ENCODE measurements at places on chromosomes 3 and 15. TPM values are rescaled to one million over a fixed set of nuclear protein-coding genes. Genes with fewer than 3 reads are reported as not detected.

The GPR171 gene
- 2.7 TPM for polyA plus RNA-seq

DNA sequence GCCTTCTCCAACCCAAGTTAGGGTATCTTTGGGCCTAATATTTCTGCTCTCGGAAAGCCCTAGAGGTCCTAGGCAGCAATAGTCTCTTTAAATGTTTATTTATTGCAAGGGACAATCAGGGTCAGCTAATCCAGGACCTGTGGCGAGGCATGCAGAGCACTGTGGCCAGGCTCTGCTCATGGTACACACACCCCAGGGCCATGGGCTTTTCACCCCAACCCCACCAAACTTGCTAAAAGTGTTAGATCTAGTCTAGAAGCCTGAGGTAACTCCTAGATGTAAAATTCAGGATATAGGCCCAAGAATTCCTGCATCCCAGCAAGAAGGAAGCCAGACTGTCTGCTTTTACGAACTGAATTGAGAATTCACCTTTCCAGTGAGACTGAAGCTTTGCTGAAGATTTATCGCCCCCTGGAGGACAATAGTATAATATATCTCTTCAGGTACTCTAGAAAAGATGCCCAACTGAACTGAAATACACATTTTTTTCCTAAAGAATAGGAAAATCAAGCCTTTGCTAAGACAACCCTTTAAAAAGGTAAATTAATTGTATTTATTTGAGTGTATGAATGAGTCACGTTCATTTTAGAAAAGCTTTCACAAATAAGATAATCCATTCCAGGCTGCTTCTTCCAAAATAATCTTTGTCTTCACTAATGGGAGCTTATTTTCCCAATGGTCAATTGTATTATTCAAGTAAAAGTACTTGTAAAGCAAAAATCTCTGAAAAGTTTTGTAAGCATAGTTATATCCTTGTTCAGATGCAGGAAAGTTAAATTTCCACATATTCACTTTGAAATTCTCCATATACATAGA, 89.8 kb downstream of the LRRC3B start:
- peaks cover 20% of the 10 kb centered on the region for H3K4me1 ChIP-seq
- DNase-seq = peak; percentile 77
- no peak overlapping the region for H3K4me3 ChIP-seq
- no peaks in the 10 kb centered on the region for H3K36me3 ChIP-seq
- no peaks in the 10 kb centered on the region for H3K27me3 ChIP-seq

DNA sequence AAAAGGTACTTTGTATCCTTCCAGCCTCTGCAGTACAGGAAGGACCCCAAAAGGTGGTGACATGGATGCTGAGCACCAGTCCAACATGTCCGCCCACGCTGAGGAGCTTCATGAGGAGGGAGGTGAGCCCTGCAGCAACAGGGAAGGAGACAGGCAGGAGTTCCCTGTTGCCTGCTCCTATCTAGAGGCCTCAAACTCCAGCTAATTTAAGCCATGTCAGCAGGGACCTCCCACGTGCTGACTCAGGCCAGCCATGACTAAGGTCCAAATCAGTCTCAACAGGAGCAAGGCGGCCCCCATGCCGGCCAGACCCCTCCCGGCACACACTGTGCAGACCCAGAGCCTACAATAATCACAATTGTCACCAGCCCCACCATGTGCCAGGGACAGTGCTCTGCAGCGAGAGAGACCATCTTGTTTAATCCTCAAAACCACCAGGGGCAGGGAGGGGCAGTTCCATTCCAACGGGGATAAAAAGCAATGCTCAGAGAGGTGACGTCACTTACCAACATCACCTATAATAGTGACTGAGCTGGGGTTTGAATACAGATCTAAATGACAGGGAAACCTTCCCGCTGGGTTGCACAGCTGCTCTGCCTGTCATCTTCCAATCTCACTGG, 54.5 kb upstream of the GATA2 start:
- no peaks in the 10 kb centered on the region for H3K36me3 ChIP-seq
- H3K4me1 ChIP-seq = peaks cover 15% of the 10 kb centered on the region
- H3K27ac ChIP-seq = peak overlapping the region; percentile 26
- no peaks in the 10 kb centered on the region for H3K27me3 ChIP-seq
- no peak for DNase-seq

The SLCO2A1 gene
- 27.8 TPM for polyA plus RNA-seq

DNA sequence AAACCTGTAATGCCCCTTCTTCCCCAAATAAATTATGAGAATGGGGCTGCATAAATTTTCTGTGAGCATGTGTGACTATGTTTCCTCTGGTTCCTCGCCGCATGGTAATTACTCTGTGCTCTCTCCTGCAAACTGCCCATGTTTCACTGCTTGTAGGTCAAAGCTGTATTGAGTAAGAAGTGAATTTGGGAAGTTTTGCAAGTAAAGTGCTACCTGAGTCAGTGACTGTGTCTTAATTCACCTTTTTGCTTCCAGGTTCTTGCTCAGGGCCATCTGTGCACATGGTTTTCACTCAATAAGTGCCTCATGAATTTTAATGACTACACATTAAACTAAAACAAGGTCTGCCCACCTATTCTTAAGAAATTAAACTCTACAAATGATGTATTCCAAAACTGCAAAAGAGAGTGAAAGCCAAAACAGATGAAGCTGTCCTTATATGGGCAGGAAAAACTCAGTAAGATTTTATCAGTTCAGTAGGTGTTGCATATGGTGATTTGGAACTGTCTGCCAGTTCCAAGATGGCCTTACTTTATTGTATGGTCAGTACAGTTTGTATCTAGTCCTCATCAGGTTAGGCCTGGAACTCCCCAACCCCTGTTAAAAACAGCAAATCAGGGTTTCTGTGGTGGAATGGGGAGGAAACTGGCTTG, 100.0 kb downstream of the LPP start:
- H3K4me1 ChIP-seq = peaks cover 4% of the 10 kb centered on the region
- no peak for DNase-seq
- no peaks in the 10 kb centered on the region for H3K27me3 ChIP-seq
- H3K27ac ChIP-seq = no peak overlapping the region

The VEPH1 gene
- polyA plus RNA-seq = 53.5 TPM

DNA sequence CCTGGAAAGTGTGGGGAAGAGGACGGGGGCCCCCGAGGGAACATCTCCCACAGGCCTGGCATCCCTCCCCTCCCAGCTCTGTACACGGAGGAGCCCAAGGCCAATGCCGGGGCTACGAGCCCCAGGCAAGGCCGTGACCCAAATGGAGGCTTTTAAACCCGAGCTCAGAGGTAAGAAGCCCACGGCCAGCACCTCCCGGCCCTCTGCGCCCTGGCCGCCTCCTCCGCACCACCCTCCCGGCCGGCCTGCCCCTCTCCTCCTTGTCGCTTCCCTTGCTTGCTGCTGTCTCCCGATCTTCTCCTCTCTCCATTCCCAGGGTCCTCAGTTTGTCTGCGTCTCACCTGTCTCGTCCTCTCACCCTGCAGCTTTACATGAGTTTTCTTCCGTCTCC, 1.3 kb downstream of the MUC4 start:
- no peaks in the 10 kb centered on the region for H3K36me3 ChIP-seq

The PP2D1 gene
- polyA plus RNA-seq = not detected

The HIGD2B gene
- polyA plus RNA-seq = not detected

DNA sequence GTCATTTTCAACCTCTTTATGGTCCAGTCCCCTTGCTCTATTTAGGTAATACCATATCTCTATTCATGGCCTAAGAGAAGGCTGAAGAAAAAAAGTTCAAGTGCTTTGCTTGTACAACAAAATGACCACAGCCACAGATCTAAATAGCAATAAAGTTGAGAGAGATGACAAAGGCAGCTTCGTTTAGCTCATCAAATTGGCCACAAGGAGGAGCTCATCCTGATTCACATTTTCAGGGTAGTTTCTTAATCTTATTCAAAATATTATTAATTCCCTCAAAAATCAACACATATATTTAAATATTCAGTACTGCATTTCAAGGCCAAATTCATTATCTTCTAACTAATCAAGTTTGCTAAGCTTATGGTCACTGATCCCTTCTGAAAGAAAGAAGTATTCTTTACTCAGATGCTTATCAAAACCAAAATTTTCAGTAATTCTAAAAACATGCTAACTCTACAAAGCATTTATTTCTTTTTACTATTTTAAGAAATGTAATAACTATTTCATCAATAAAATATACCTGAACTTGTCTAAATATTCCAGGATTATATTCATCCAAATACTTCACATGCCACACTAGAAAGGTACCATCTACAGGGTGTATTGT, 85.5 kb downstream of the DMXL2 start:
- no peaks in the 10 kb centered on the region for H3K4me1 ChIP-seq
- no peaks in the 10 kb centered on the region for H3K27me3 ChIP-seq
- no peak overlapping the region for H3K27ac ChIP-seq
- H3K36me3 ChIP-seq = peaks cover 4% of the 10 kb centered on the region
- DNase-seq = peak; percentile 11

GRCh38 chr15:58513726-58514336, 82.0 kb downstream of the LIPC start:
- H3K4me1 ChIP-seq = no peaks in the 10 kb centered on the region
- H3K36me3 ChIP-seq = no peaks in the 10 kb centered on the region
- H3K27me3 ChIP-seq = no peaks in the 10 kb centered on the region
- H3K4me3 ChIP-seq = no peak overlapping the region
- DNase-seq = no peak
- H3K27ac ChIP-seq = no peak overlapping the region

- peak overlapping the region; percentile 54 for H3K27ac ChIP-seq
- no peak for DNase-seq
- no peaks in the 10 kb centered on the region for H3K27me3 ChIP-seq
- no peak overlapping the region for H3K4me3 ChIP-seq
- H3K36me3 ChIP-seq = no peaks in the 10 kb centered on the region
Observed at GRCh38 chr15:71329497-71330260, 214.4 kb downstream of the THSD4 start.

The RTP4 gene
- polyA plus RNA-seq = 4.8 TPM

DNA sequence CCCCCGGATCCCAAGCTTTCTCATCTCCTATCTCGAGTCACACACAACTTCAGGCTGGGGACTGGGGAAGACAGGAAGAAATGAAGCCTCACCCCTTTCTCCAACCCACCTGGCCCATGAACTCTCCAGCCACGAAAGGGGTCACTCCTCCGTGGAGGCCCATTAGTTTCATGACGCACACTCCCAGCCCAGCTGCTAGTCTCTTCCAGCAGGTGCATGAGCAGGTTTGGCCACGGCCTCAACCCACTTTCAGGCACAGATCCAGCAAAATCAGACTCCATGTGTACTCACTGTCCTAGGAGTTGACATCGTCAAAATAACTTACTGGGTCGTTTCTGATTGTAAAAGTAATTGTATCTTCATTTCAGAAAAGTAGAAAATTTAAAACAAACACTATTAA, 76.6 kb downstream of the C3orf70 start:
- H3K4me1 ChIP-seq = no peaks in the 10 kb centered on the region
- no peaks in the 10 kb centered on the region for H3K27me3 ChIP-seq
- no peaks in the 10 kb centered on the region for H3K36me3 ChIP-seq

GRCh38 chr15:38130740-38131498, 121.7 kb upstream of the SPRED1 start:
- no peaks in the 10 kb centered on the region for H3K27me3 ChIP-seq
- DNase-seq = peak; percentile 97
- H3K4me3 ChIP-seq = no peak overlapping the region
- H3K4me1 ChIP-seq = peaks cover 8% of the 10 kb centered on the region
- H3K27ac ChIP-seq = no peak overlapping the region

The KBTBD13 gene
- 0.04 TPM for polyA plus RNA-seq

DNA sequence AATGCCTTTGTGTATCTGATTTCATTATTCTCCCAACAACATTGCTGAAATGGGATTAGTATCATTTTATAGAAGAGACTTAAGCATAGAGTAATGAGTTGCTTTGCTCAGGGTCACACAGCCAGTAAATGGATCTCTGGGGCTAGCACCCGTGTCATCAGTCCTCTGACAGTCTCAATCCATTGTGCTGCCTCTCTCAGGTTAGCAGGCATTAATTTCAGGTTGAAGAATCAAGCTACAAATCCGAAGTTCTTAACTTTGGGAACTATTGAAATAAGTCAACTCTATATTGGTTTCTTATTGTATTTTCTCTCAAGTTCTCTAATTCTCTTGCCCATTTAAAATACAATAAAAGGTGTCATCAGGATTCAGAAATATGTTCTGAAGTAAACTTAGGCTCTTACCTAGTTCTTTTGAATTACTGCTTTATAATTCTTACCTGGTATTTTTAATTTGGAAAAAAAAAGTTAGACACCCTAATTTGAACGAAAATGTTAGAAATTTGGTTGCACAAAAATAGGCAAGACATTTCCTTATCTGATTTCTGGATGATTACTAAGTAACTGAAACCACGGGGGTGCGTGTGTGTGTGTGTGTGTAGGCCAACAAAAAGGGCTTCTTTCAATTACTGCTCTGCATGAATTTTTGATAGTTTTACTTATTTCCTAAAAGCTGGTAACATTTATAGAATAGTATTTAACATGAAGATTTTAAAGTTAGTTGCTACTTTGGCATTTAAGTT, 189.8 kb downstream of the MBNL1 start:
- H3K27ac ChIP-seq = no peak overlapping the region
- H3K4me1 ChIP-seq = no peaks in the 10 kb centered on the region
- no peaks in the 10 kb centered on the region for H3K27me3 ChIP-seq
- H3K4me3 ChIP-seq = no peak overlapping the region
